ENCODE measurements at places on chromosomes 3 and 15. TPM values are rescaled to one million over a fixed set of nuclear protein-coding genes. Genes with fewer than 3 reads are reported as not detected.
A peak's percentile ranks its signal among the peaks of the same experiment; 100 is the strongest.

SELENOT gene
- total RNA-seq = 116 TPM

ZNF860 gene
- total RNA-seq = 1.8 TPM

CCR5 gene
- 3.9 TPM for total RNA-seq

ATP2B2 gene
- total RNA-seq = 0.09 TPM

CD200R1 gene
- total RNA-seq = 1.5 TPM

NTRK3 gene
- total RNA-seq = 1.6 TPM

ITGA11 gene
- 2.6 TPM for total RNA-seq

EPHA6 gene
- 2.4 TPM for total RNA-seq

DNA sequence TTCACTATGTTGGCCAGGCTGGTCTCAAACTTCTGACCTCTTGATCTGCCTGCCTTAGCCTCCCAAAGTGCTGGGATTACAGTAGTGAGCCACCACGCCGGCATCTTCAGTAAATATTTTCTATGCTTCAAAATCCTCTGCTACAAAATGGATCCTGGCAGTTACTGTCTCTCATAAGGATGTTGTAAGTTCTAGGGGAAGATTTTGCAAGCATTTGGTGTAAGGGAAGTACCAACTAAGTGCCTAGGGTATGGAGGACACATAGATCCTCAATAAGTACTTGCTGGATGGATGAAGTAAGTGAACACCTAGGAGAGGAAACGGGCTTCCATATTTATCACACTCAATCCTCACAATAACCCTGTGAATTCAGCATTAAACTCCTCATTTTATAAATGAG is 6.6 kb downstream of the TM4SF4 start:
- peak; percentile 6 for DNase-seq

GRCh38 chr15:74541494-74542165 is 610 bp downstream of the ARID3B start:
- DNase-seq = no peak

DNA sequence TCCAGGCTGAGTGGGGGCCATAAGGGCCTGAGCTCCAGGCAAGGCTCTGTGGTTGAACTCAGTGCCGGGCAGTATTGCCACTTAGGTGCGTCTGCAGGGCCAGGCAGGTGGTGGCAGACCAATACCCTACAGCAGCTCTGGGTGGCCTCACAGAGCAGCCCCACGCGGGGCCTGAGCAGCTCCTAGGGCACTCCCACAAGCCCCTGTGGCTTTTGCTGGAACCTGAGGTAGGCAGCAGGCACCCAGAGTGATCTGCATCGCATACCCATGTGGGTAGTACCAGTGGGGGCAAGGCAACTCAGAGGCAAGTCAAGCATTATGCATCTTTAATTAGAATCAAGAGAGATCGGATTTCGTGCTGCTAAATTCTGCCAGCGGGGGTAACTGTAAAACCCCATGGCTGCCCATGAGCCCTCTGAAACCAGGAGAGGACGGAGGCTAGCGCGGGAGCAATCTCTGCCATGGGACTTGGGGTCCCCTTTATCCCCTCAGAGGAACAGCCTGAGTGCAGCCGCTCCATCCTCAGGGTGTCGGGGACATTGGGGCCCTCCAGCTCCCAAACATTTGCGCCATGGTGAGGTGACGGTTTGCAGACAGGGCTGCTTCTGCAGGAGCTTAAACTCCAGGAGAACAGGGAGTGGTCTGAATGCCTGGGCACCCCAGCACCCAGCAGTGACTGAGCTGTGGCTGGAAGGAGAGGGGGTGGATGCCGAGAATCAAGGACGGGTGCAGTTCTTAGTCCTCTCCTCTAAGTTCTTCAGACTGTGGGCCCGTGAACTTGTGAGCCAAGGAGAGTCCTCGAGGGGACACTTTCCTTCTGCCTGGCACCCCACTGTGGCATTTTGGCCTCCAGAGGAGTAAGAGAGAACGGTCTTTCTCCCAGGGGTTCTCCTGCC is 62.4 kb upstream of the PCSK6 start:
- no peak for DNase-seq

GRCh38 chr15:69056365-69056764 is 41.9 kb downstream of the NOX5 start:
- DNase-seq = no peak

DNA sequence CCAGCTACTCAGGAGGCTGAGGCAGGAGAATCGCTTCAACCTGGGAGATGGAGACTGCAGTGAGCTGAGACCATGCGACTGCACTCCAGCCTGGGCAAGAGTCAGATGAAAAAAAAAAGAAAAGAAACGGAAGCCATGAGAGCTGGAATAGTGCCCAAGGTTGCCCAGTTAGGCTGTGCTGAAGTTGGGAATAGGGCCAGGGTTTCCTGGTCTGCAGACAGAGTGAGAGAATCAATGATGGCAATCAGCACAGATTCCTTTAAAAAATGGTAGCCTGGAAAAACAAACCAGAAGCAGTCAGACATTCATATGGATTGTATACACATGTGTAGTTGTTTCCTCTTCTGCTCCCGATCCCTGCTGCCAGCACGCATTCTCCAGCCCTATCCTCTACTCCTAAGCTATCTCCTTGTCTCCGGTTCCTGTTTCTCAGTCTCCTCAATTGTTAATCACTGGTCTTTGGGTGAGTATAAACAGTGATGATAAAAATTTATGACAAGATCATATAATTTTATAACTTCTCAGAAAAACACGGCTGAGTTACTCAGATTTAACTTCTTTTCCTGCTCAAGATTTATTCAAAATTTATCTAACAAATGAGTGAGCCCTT is 316.2 kb upstream of the UMPS start:
- peak; percentile 73 for DNase-seq

- DNase-seq = no peak
Measured at GRCh38 chr15:94250801-94251200, 19.4 kb downstream of the MCTP2 start.

- peak; percentile 42 for DNase-seq
Measured at GRCh38 chr3:194158942-194159439, 23.0 kb downstream of the HES1 start.

DNA sequence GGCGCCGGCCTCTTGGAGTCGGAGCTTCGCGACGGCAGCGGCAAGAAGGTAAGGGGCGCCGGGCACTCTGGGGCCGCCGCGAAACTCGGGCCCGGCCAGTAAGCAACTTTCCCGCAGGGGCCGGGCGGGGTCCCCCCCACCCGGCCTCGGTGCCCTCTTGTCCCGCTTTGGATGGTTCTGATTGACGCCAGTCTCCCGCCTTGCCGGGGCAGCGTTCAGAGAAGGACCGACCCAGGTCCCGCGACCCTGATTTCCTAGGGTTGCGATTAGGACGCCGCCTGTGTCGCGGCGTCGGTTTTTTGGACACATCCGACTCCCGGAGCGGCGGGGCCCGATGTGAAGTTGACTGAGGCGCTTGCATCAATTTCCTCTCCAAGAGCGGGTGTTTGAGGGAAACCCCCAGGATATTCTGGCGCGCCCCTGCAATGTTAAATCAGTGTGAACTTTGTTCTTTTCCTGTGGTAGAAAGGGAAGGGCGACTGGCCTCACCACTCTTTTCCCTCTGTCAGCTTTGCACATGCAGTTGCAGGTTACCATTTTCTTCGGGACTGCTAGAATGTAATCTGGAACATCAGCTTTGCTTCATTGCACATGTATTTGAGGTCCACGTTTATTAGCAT is 755 bp downstream of the PDE8A start:
- peak; percentile 36 for DNase-seq

DNA sequence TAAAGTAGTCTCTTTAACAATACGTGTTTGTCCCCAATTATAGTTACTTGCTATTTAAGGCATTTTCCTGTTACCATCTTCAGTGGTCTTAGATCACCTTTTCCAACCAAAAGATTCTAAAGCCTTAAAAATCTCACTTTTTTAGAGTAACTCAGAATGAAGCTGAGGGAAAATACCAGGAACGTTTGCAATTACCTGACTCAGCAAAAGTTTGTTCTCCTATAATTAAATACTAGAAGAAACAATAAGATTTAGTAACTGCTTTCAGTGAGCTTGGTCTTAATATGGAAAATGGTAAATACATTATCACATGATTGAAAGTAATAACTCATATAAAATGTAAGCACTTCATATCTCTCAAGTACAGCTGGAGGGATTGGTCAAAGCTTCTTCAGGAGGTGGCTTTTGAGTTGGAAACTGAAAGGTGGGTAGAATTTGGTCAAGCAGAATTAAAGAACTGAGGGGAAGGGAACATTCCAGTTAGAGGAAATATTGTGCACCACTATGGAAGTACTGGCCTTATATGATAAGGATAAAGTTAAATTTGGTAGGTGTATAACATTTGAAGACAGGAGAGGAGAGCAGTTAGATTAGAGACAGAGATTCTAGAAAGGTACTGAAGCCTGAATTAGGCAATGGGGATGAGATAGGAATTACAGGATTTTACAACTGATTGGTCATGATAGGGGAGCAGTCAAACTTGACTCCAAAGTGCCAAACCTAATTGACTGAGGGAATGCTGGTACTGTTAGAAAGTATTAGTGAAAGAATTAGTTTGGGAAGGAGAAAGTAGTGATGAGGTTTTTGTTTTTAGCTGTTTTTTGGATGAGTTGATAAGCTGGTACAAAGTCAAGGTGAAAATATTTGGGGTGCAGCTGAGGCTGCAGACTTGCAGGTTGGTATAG is 21.9 kb downstream of the TSC22D2 start:
- no peak for DNase-seq

DNA sequence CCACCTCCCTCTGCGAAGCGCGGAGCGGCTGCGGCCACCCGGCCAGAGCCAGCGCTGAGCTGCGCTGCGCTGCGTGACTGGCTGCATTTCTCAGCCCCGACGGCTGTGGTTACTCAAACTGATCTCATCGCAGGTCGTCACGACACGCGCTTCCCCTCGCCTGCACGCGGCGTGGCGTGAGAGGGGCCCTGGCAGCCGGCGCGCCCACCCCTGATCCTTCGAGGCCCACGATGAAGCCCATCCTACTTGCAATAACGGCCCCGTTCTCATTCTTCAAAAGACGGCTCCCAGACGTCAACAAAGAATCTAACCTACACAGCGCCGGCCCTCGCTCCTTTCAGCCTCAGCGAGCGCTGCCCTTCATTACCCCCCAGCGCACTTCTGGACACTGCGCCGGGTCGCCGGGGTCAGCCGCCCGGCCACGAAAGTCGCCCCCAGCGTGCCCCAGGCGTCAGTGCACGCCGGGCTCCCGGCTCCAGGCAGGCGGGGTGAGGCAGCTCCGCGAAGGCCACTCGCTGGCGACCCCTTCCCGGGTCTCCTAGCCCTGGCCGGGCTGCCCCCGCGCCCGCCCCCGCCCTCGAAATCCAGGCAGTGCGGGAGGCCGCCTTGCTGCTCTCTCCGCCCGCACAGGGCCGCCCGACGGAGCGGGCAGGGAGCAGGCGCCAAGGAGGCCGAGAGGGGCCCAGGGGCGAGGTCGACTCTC is 9.9 kb upstream of the LEKR1 start:
- no peak for DNase-seq

DNA sequence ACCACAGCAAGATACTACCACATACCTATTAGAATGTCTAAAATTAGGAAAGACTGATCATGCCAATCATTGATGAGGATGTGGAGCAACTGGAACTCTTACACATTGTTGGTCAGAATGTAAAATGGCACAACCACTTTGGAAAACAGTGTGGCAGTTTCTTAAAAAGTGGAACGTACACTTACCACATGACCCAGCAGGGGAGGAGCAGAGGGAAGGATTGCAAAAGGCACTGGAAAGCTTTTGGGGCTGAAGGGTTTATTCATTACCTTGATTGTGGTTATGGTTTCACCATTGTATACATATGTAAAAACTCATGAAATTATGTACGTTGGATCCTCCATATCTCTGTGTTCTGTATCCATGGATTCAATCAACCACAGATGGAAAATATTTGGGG is 3.3 kb upstream of the EHD4 start:
- no peak for DNase-seq

- DNase-seq = peak; percentile 82
Measured at GRCh38 chr3:80733522-80734176, 965.9 kb upstream of the ROBO1 start.

DNA sequence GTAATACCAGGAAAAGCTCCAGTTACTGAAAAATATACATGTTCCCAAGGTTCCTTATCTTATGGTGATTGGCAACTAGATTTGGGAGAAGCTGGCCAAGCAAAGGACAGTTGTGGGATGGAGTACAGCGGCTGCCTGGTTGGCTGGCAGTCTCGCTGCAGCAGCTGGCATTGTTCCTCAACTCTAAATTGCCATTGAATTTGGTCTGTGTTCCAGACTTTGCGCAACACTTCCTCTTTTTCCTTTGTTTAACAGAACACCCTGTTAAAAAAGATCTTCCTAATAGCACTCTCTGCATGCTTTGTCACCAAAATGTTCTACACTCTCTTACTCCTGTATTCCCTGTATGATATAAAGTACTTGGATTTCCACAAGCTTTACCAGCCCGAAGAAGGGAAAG is 420.6 kb upstream of the RBMS3 start:
- DNase-seq = peak; percentile 16

DNA sequence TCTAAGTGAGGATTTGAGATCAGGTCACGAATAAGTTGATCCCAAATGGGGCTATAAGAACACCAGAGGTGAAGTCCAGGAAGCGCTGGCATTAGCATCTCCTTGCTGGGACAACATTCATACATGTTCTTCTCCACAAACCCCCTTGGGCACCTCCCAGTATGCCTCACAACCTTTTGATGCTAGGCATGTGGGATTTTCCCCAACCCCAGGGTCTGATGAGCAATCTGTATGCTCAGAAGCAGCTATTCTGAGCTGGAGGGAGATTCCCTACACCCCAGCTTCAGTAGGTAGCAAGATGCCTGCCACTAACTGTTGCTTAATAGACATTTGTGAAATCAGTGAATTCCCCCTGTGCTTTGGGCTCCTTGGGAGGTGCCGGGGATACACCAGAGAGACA is 32.2 kb downstream of the SLC6A11 start:
- DNase-seq = no peak

GRCh38 chr15:52234596-52235541 is 43.7 kb upstream of the GNB5 start:
- no peak for DNase-seq

GRCh38 chr3:132595014-132595413 is 2.1 kb upstream of the ACKR4 start:
- no peak for DNase-seq

DNA sequence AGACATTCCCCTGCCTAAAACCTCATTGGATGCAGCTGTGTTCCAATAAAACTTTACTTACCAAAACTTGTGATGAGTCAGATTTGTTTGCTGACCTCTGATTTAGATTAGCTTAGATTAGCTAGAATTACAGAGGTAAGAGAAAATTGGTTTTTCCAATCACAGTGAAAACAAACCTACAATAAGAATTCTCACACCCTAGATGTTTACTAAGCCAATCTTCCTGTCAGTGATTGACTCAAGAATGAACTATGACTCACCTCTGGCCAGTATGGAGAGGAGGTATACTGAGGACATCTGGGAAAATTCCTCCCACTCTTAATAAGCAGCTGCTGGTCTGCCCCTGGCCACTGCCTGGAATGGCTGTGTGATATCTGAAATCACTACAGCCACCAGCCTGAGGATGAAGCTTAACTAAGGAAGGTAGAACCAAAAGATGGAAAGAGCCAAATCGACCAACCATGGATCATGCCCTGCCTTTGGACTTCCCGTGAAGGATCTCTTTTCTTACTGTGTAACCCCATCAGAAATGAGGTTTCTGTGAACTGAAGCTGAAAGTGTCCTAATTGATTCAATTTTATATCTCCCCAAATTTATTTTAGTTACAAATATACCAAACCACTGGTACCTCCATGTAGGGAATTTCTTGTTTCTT is 19.0 kb upstream of the GHSR start:
- no peak for DNase-seq
